ENCODE measurements at places on chromosomes 5 and 9. TPM values are rescaled to one million over a fixed set of nuclear protein-coding genes. Genes with fewer than 3 reads are reported as not detected.

CLIC3 gene
- 0.29 TPM for total RNA-seq

CER1 gene
- total RNA-seq = not detected

SLC36A3 gene
- total RNA-seq = not detected

SVEP1 gene
- total RNA-seq = 0.33 TPM

ST8SIA4 gene
- total RNA-seq = 7.2 TPM

SLC6A3 gene
- not detected for total RNA-seq

FBP2 gene
- total RNA-seq = not detected

ARRDC1 gene
- total RNA-seq = 31.8 TPM

PCDHA4 gene
- total RNA-seq = 0.10 TPM

FRMPD1 gene
- not detected for total RNA-seq

ADAMTS16 gene
- not detected for total RNA-seq

CDH6 gene
- total RNA-seq = not detected

SV2C gene
- total RNA-seq = not detected

ROR2 gene
- total RNA-seq = not detected

PCDHGA11 gene
- 11.4 TPM for total RNA-seq

BTNL9 gene
- 0.19 TPM for total RNA-seq

CARD6 gene
- 45.8 TPM for total RNA-seq

IFNB1 gene
- total RNA-seq = not detected

MARCHF11 gene
- not detected for total RNA-seq
